Stimulated activated CD8-positive, alpha-beta memory T cell treated with anti-CD3 and anti-CD28 coated beads, Interleukin-7, amount 100 ng/mL, for 1 hour (primary cell): ENCODE measurements at places on chromosomes 1 and 21.

DNA sequence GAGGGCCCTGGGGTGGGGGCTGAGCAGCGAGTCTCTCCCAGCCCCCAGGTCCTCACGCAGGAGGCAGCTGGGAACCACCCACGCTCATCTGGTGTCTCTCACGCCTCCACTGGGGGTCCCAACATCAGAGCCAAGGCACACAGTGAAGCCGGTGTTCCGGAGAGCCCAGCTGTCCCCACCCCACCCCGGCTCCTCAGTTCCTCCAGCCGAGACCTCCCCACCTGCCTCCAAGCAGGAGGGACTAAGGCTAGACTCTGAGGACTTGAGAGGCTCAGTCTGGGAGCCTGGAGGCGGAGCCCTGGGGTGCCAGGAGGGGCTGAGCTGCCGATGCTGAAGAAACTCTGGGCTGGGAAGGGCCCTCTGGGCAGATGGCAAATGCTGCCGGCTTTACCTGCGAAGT is 1.6 kb upstream of the HPCA start:
- no peak for DNase-seq

GRCh38 chr1:14778898-14779865 is 180.7 kb downstream of the KAZN start:
- no peak for DNase-seq

- no peak for DNase-seq
Observed at GRCh38 chr21:41933313-41934079, 20.3 kb downstream of the C2CD2 start.

GRCh38 chr1:158978730-158979129 is 31.0 kb upstream of the IFI16 start:
- DNase-seq: no peak

DNA sequence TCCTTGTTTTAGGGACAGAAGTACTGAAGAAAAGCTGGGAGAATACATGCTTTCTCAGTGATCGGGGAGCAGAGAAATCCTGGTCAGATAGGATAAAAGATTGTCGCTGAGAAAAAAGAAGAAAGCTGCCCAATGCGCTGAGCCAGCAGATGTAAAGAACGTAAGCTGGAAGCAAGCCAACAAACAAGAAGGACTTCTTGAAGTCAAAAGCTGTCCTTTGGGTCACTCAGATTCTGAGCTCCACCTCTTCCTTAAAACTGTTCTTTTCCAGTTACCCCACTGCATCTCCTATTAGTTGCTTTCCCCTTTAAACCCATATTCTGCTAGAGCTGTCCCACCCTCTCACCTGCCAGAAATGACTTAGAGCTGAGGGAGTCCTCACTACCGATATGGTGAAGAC is 64.8 kb downstream of the GPR137B start:
- DNase-seq: no peak

DNA sequence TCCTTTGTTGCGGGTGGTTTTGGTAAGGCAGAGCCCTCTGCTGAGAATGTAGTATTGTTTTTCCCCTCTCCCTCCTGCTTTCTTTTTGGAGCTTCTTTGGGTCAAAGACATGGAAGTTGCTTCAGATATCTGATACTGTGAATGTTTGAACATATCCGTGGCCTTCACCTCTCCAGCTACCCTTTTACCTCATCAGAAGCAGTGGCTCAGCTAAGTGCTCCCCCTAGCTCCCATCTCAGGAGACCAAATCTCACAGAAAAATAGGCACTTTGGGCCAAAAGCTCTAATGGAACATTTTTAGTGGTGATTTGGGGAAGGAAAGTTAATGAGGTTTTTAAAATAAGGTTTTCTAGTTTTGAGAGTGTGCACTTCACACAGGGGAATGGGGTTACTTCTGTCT is 6.3 kb downstream of the TMEM200B start:
- DNase-seq: no peak

DNA sequence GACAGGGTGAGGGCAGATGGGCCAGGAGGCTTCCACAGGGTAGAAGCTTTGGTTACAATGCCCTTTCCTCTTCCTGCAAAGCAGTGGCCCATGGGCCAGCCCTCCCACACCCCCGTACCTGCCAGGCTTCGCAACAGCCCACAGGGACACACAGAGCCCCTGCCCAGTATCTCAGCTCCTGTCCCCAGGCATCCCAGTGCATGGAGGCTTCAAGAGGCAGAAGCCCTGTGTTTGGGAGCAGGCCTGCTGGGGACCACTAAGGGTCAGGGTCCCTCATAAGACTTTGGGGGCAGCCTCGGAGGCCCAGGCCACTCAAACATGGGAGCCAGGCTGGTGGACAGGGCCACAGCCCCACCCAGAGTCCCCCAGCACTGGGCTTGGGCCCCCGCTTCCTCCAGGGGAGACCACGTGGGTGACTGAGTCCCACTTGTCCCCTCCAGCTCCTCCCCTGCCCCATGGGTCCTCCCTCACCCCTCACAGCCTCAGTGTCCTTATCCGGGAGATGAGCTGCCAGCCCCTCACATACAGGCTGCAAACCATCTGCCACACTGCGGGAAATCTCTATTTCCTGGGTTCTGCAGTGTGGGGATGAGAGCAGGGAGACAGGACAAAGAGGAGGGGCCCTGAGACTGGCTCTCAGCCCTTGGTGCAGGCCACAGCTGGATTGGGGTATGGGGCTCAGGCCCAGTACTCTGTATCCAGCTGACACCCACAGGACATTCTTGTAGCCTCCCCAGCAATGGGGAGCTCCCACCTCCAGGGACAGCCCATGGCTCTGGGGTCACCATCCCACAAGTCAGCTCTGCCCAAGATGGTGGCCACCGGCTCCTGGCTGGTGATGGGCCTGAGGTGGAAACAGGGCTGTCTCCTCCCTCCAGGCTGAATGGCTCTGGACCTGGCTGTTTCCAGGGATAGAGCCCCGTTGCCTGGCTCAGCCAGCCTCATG is 50.7 kb downstream of the WNT9A start:
- DNase-seq: no peak

GRCh38 chr1:157235307-157235706 is 97.1 kb upstream of the ETV3 start:
- no peak for DNase-seq

DNA sequence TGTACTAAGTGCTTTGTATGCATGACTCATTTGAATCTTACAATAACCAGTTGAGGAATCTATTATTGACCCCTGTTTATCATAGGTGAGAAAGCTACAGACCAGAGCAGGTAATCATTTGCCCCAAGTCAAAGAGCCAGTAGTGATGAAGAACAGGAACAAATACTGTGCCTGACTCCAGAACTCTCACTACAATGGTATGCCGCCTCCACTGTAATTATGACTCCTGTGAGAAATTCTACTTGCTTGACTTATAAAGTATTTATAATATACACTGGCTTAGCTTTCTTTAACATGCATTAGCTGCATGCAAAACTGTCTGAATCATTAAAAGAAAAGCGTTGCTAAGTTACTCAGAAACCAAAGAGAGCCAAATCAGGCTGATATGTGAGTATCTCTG is 92.6 kb downstream of the ZNF281 start:
- no peak for DNase-seq

DNA sequence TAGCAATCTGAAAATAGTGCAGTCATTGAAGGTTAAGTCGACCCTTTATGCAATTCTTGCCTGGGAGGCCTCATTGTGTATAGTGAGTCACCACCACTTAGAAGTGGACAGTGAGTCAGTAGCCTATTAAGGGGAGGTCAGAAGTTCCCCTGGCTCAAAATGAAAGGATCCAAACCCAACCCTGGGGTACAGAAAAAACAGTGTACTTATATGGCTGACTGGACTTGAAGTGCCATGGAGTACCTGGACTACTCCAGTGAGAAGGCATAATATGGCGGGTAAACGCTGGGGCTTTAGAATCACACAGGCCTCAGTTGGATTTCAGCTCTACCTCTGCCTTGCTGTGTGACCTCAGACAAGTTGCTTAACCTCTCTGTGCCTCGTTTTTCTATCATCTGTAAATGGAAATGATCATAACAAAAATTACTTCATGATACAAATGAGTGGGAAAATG is 2.2 kb upstream of the BCL9 start:
- no peak for DNase-seq
